ENCODE measurements at places on chromosomes 2 and 18. TPM values are rescaled to one million over a fixed set of nuclear protein-coding genes. Genes with fewer than 3 reads are reported as not detected.

The ALPP gene
- total RNA-seq = 0.15 TPM

The ANKRD44 gene
- total RNA-seq = 14.6 TPM

The CAVIN2 gene
- total RNA-seq = 9.6 TPM

The GPR17 gene
- 0.31 TPM for total RNA-seq

The IL18R1 gene
- 3.0 TPM for total RNA-seq

DNA sequence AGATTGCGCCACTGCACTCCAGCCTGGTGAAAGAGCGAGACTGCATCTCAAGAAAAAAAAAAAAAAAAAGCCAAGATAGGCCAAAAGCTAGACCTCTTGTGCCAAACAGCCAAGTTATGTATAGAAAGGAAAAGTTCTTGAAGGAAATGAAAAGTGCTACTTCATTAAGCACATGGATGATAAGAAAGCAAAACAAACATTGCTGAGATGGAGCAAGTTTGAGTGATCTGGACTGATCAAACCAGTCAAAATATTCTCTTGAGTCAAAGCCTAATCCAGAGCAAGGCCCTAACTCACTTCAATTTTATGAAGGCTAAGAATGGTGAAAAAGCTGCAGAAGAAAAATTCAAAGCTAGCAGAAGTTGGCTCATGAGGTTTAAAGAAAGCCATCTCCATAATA is 28.1 kb upstream of the TANC1 start:
- DNase-seq = no peak

GRCh38 chr2:230920167-230920566 is 4.9 kb downstream of the GPR55 start:
- DNase-seq = no peak

DNA sequence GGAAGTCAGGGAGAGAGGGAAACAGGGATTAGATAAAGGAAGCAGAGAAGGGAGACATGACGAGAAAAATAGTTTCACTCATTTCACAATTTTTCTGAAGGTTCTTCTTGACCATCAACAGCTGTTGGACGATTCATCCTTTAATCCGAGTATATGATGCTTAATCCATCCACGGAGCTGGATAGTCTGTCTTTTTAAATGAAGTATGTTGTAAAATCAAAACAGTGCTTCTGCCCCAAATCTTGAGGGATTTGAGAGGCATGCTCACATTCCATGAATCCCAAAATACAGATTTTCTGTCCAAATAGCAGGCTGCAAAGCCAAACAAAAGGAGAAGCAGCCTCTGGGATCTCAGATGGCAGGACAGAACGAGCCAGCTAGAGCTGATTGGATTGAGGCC is 47.5 kb downstream of the EPAS1 start:
- no peak for DNase-seq

DNA sequence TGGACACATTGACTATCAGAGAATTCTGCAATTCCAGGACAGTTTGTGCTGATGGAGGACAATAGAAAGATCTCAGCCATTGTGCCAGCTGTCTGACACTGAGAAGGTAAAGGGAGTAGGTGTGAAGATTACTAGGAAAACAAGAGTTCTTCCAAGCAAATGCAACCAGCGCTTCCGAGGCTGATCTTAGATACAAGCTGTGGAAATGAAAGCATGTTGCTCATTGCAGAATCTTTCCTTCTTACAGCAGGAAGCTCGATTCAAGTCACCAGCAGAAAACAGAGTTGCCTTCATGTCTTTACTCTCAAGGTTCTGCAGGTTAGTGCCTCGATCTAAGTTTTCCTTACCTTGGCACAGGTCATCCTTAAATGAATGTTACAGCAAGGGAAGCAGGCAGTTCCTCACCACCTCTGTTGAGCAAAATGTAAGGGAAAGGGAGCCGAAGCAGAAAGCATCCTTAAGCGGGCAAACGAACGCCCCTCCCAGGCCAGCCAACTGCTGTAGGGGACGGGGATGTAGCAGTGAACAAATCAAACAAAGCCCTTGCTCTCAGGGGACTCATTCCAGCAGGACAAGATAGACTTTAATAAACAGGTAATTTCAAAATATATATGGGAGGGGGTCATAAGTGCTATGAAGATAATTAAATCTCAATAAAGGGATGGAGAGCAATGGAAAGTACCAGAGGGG is 54.3 kb downstream of the MARCHF4 start:
- no peak for DNase-seq

DNA sequence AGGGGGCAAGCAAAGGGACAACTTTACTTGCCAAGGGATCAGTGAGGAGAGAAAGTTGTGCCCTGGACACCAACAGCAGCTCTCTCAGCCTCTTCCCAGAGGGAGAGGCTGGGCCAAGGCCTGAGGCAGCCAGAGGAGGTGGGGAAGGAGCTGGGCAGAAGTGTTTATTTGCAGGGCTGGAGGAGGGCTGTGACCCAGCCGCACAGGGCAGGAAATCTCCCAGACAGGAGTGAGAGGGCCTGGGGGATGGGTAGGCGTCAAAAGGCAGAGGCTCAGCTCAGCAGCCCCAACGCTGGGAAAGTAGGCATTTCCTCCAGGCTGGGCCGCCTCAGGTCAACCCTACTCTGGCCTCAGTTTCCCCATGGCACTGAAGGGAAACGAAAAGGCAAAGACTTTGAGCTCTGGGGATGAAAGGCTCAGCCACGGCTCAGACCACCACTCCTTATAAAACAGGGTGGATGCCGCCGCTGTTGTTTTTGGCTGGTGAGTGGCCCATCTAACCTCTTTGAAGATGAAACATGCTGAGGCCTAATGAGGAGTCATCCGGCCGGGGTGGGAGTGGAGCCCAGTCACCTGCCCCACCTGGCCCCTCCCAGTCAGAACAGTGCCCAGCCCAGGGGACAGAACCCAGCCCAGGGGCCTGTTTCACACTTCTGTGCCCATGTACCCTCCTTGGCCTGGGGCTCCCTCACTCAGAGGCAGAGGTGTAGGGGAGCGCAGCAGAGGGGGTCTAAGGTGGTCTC is 21.9 kb upstream of the SEMA4C start:
- DNase-seq = no peak
